ENCODE measurements at places on chromosomes 1 and 21. TPM values are rescaled to one million over a fixed set of nuclear protein-coding genes. Genes with fewer than 3 reads are reported as not detected.

- H3K36me3 ChIP-seq, result no peaks in the 10 kb centered on the region
- DNase-seq, result no peak
- no peaks in the 10 kb centered on the region for H3K27me3 ChIP-seq
- H3K4me1 ChIP-seq, result no peaks in the 10 kb centered on the region
These were observed 52.9 kb downstream of the STUM start for GRCh38 chr1:226601456-226601855.

DNA sequence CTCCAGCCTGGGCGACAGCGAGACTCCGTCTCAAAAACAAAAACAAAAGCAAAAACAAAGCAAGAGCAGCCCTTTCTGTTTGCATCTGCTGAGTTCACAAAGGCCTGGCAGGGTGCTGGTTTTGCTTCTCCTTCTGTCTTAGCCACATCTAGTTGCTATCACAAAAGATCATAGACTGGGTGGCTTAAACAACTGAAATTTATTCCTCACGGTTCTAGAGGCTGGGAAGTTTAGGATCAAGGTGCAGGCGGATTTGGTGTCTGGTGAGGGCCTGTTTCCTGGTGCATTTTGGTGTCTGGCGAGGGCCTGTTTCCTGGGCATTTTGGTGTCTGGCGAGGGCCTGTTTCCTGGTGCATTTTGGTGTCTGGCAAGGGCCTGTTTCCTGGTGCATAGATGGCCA is 471.3 kb downstream of the CAMTA1 start:
- no peak overlapping the region for H3K27ac ChIP-seq
- H3K27me3 ChIP-seq, result no peaks in the 10 kb centered on the region
- DNase-seq, result no peak

DNA sequence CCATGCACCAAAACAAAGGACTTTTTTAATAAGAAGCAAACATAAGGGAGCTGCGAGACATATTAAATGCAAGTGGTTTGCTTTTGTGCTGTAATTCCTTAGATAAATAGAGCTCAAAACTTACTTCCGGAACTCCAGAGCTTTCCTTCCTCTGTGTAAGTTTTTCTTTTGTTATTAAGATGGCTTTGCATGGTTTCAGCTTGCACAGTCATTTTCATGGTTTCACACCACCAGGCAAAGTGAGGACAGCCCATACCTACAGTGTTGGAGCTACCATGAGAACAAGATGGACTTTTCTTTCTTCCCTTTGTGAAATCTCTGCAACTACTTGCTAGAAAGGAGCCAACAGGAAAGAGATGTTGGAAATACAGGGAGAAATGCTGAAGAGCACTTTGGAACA is 368.0 kb downstream of the SETD4 start:
- H3K4me1 ChIP-seq, result no peaks in the 10 kb centered on the region
- no peak overlapping the region for H3K27ac ChIP-seq
- no peak overlapping the region for H3K4me3 ChIP-seq
- no peaks in the 10 kb centered on the region for H3K36me3 ChIP-seq
- H3K27me3 ChIP-seq, result no peaks in the 10 kb centered on the region
- DNase-seq, result no peak

- H3K27me3 ChIP-seq, result no peaks in the 10 kb centered on the region
- no peaks in the 10 kb centered on the region for H3K4me1 ChIP-seq
- no peak overlapping the region for H3K4me3 ChIP-seq
- H3K36me3 ChIP-seq, result no peaks in the 10 kb centered on the region
These were observed 11.7 kb upstream of the IGSF3 start for GRCh38 chr1:116679091-116679827.

GRCh38 chr21:39313042-39313570 is 326 bp downstream of the BRWD1 start:
- H3K4me1 ChIP-seq, result peaks cover 16% of the 10 kb centered on the region
- H3K4me3 ChIP-seq, result peak overlapping the region; percentile 83
- no peaks in the 10 kb centered on the region for H3K36me3 ChIP-seq
- peak overlapping the region; percentile 96 for H3K27ac ChIP-seq
- DNase-seq, result no peak

DNA sequence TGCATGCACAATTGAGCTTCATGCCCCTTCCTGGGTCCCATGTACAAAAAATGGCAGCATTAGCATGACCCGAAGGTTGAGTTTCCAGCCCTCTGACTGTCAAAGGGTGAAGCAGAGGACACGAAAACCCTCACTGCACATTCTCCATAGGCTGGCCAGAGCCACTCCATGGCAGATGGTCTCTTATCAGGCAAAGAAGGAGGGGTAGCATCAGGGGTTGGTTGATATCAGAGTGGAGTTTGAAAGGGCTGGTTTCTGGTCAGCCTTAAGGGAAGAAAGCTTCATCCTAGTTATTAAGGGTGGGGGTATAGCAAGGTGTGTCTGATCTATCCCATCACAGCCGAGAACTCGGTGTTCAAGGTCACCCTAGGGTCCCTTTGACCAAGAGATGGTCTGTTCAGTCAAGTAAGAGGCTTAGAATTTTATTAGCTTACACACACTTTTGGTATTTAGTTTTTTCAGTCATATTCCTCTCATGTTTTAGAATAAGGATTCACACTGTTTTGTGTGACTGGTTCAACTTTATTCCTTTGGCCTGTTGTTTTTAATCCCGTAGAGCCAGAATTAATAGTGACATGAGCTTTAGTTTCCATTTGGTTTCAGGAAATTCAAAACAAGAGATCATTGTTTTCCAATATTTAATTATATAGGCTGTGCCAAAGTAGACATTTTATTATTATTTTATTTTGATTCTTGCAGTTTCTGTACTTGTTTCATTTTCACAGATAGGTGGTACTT is 199.9 kb upstream of the FMN2 start:
- no peak for DNase-seq
- no peaks in the 10 kb centered on the region for H3K27me3 ChIP-seq
- no peak overlapping the region for H3K4me3 ChIP-seq
- no peaks in the 10 kb centered on the region for H3K36me3 ChIP-seq

LCE1B gene
- total RNA-seq, result not detected

GRCh38 chr1:21693732-21694131 is 24.6 kb upstream of the RAP1GAP start:
- H3K4me3 ChIP-seq, result no peak overlapping the region
- H3K27ac ChIP-seq, result no peak overlapping the region
- no peak for DNase-seq

- no peak overlapping the region for H3K27ac ChIP-seq
- no peak overlapping the region for H3K4me3 ChIP-seq
- no peaks in the 10 kb centered on the region for H3K36me3 ChIP-seq
- no peaks in the 10 kb centered on the region for H3K4me1 ChIP-seq
- peak; percentile 79 for DNase-seq
These were observed 30.0 kb upstream of the ACP6 start for GRCh38 chr1:147700042-147701006.

GRCh38 chr1:239960366-239960765 is 131.3 kb upstream of the FMN2 start:
- H3K4me3 ChIP-seq, result no peak overlapping the region
- no peak for DNase-seq
- no peaks in the 10 kb centered on the region for H3K4me1 ChIP-seq
- no peak overlapping the region for H3K27ac ChIP-seq
- no peaks in the 10 kb centered on the region for H3K27me3 ChIP-seq
- H3K36me3 ChIP-seq, result no peaks in the 10 kb centered on the region

DNA sequence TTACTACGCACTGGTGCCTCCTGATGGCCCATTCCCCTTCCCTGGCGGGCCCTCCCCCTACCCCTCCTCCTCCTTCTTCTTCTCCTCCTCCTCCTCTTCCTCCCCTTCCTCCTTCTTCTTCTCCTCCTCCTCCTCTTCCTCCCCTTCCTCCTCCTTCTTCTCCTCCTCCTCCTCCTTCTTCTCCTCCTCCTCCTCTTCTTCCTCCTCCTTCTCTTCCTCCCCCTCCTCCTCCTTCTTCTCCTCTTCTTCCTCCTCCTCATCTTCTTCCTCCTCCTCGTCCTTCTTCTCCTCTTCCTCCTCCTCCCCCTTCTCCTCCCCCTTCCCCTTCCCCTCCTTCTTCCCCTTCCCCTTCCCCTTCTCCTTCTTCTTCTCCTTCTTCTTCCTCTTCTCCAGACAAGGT is 64.7 kb upstream of the COG2 start:
- no peaks in the 10 kb centered on the region for H3K36me3 ChIP-seq
- no peaks in the 10 kb centered on the region for H3K27me3 ChIP-seq
- H3K4me1 ChIP-seq, result no peaks in the 10 kb centered on the region
- DNase-seq, result no peak
- H3K4me3 ChIP-seq, result no peak overlapping the region

GLMN gene
- 19.8 TPM for total RNA-seq

ALG6 gene
- 46.2 TPM for total RNA-seq

DYNLT5 gene
- total RNA-seq, result not detected

Measured in Peyer's patch (tissue), 4 donors.